ENCODE measurements at places on chromosomes 1 and 21.

- no peak for DNase-seq
Measured at GRCh38 chr1:235275223-235275622, 52.8 kb downstream of the ARID4B start.

- DNase-seq: no peak
Measured at GRCh38 chr1:151197863-151198253, 494 bp upstream of the PIP5K1A start.

DNA sequence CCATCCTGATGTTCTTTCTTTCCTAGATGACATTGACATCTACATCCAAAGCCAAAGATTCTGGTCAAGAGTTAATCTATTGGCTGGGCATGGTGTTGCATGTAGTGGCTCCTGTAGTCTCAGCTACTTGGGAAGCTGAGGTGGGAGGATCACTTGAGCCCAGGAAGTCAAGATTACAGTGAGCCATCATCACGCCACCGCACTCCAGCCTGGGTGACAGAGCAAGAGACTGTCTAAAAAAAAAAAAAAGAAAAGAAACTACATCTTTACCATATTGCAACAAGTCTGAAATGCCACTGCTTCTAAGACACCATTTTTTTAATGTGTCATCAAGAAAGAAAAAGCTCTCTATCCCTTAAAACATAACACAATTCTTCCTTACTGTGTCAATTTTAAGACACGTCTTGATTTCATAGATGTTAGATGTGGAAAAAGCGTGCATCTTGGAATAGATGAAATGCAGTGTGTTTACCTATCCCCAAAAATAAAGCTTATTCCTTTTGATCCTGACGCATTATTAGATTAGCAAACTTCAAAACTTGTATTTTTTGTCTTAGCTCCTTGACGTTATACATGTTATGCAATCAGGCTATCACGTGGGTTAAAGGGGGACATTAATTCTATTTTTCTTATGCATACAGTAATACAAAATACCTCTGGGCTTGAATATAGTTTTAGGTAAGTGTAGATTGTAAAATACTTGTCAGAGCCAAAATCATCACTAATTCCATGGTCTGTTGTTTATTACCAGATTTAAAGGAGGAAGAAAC is 46.3 kb downstream of the ELAPOR1 start:
- DNase-seq: no peak

DNA sequence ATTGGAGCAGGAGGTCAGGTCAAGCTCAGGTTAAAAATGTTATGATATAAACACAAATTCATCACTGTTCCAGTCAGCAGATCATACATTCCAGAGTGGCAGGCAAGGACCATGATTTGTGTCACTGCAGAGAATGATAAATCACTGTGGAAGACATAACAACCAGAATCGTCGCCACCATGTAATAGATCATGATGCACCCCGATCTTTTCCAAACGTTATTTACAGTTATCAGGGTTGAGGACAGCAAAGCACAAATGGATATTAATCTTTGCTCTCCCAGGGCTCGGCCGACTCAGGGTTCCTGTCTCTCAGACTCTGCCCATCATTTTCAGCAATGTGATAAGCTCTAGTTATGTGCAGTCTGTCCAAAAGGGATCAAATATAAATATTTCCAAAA is 122.7 kb downstream of the ZBTB18 start:
- peak; percentile 33 for DNase-seq

GRCh38 chr1:202547215-202547614 is 163.0 kb downstream of the SYT2 start:
- no peak for DNase-seq

- DNase-seq: no peak
Measured at GRCh38 chr1:225635649-225636048, 17.3 kb downstream of the ENAH start.

- no peak for DNase-seq
Measured at GRCh38 chr1:224213438-224214119, 30.5 kb downstream of the DEGS1 start.

GRCh38 chr1:115089420-115090185 is at the start of gene TSPAN2:
TSS of gene TSPAN2 (minus strand) at chr1:115089503. CDS start at chr1:115089432, 71 bp downstream.
- no peak for DNase-seq

GRCh38 chr1:226882631-226883409 is 12.4 kb downstream of the PSEN2 start:
- DNase-seq: no peak

DNA sequence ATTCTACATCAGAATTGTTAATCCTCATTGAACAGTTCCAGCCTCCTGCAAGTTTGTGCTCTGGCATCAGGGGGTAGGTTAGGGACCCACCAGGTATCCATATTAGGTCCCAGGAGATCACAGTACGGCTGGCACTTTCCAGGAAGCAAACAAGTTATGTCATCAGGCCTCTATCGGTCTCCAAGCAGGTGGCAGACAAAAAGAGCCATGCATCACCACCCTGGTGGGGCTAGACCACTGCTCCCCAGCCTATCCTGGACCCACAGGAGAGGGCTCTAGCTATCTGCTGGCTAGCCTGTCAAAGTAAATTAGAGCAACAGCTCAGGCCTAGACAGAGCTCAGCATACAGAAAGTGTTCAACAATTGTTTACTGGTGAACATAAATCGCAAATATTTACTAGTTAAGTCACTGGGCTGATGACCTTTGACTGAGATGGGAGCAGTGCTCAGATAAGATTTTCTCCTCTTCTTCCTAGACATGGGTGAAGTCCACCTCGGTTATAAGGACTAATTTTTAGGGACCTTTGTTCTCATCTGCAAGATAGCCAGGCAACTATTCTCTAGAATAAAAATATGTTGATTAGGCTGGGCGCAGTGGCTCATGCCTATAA is 6.4 kb downstream of the NUAK2 start:
- DNase-seq: no peak

DNA sequence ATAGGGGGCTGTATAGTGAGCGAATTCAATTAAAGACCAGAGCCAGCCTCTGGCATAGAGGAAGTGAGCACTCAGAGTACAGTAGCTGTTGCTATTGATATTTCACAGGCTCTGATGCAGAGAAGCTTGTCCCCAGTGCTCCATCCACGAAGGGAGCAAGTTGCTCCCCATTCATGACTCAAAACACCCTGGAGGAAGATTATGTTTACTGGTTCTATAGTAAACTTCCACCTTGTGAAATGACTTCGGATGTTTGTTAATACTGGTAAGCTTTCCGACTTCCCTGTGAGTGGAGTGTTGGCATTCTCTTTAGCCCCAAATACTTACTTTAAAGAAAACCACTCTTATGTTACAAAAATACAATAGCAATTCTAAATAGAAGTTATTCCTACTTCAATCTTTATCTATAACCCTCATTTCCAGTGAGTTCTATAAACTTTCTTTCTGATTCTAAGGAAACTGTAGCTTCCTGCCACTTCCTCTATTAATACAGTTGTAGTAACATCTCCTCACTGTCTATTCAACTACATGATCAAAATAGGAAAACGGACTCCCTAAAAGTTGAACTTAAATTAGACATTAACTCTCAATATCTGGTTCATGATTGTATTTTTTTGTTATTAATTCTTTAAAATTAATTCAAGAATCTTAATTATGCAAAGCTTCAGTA is 46.4 kb downstream of the ZNF281 start:
- no peak for DNase-seq

- DNase-seq: no peak
Measured at GRCh38 chr1:2893473-2894120, 92.1 kb upstream of the TTC34 start.

- no peak for DNase-seq
Measured at GRCh38 chr1:109131800-109132199, 17.9 kb downstream of the ELAPOR1 start.

DNA sequence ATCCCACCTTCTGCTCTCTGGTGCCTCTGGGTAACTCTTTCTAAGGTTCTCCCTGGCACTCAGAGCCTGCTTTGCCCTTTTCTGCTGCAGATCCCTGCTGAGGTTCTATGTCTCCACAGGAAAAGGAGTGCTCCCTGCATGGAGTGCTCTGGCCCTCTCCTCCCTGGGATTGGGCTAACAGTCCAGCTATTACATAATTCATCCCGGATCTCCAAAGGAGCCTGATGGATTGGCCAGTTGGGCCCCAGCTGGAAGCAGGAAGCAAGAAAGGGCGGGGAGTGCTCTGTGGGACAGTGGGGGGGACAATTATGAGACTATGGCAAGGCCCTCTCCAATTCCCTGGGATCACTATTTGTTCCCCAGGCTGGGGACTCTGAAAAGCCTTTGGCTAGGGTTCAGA is 51.9 kb upstream of the GOLT1A start:
- no peak for DNase-seq

GRCh38 chr1:177631770-177632169 is 338.1 kb downstream of the SEC16B start:
- DNase-seq: no peak

DNA sequence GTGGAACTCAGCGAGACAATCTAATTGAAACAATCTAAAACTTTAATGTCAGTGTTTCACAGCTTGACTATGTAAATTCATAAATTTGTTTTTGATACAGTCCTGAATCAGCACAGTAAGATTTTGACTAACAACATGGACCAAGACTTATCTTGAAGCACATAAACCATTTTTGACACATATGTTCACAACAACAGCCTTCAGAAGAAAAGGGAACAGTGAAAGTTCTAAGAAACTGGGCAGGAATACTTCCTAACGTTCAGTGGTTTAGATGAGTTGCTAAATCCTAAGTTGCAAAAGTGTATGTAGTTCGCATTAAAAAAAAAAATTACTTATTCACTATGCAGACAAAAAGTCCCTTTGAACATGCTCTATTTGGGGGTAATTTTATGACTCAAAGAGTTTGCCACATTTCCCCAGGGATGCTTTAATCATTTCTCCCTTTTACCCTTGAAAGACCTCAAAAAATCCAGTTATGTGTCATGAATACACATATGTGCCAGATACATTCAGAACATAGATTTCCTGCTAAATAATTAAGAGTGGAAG is 120.2 kb downstream of the MRPL39 start:
- peak; percentile 83 for DNase-seq

- no peak for DNase-seq
Measured at GRCh38 chr1:117825414-117825813, 104.0 kb downstream of the GDAP2 start.

- DNase-seq: no peak
Measured at GRCh38 chr1:116529199-116529631, 41.6 kb downstream of the CD58 start.

DNA sequence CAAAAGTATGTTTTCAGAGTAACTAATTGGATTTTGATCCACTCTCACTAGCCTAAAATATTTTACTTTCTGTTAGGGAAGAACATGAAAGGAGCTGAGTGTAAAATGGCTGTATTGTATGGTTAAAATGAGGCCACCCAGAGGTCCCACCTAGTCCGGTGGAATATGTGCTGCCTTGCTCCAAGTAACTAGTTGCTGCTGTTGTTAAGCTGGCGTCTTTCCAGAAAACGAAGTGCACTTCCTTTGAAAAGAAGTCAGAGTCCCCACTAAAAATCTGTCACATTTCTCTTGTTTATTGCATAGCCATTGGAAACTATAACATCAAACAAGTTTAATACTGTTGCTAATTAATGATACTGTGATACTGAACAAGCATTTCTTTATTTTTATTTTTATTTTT is 3.2 kb downstream of the SLC25A33 start:
- no peak for DNase-seq

- no peak for DNase-seq
Measured at GRCh38 chr1:30084909-30085571, 638.3 kb downstream of the MATN1 start.

- no peak for DNase-seq
Measured at GRCh38 chr1:50155541-50155940, 46.8 kb downstream of the ELAVL4 start.
